ENCODE measurements at places on chromosomes 1 and 21.

DNA sequence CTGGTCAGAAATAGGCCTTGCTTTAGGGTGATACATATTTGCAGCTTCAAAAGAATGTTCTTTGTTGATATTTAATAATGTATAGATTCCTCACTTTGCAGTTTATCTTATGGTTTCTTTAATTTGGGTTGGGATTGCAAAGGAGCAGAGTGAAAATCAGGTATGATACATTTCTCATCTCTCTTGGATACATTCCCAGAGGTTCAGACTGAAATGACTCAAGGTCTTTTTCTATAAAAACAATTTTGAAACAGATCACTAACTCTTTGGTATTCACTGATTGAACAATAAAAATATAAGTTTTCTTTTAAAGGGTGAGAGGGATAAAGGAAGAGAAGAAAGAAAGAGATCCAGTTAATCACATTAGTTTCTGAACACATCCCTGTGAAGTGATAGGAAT, 606.5 kb upstream of the CAMK1G start:
- DNase-seq: no peak

DNA sequence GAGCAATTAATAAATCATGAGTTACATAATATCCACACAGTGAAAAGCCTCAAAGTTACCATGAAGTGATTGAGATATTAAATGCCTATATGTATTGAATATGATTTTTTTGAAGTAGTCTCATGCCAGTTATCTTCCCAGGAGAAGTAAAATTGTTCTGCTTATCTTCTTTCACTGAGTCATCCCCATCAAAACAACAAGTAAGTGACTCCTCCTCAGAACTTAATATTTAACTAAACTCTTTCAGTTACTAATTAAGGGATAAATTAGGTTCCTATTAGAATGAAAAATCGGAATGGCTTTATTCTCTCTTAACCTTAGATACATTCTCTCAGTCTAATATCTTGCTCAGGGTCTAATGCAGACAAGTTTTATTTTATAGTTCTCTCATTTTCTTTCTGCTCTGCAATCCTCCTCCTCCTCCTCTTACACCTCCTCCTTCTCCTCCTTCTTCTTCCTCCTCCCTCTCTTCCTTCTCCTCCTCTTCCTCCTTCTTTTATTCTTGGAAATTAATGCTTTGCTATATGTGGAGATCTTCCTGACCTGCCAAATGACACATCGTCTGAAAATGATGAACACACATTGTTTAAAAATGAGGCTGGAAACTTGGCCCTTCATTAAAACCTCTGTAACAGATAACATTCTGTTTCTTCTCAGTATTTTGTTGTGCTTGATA, 110.9 kb downstream of the RUNX1 start:
- no peak for DNase-seq

DNA sequence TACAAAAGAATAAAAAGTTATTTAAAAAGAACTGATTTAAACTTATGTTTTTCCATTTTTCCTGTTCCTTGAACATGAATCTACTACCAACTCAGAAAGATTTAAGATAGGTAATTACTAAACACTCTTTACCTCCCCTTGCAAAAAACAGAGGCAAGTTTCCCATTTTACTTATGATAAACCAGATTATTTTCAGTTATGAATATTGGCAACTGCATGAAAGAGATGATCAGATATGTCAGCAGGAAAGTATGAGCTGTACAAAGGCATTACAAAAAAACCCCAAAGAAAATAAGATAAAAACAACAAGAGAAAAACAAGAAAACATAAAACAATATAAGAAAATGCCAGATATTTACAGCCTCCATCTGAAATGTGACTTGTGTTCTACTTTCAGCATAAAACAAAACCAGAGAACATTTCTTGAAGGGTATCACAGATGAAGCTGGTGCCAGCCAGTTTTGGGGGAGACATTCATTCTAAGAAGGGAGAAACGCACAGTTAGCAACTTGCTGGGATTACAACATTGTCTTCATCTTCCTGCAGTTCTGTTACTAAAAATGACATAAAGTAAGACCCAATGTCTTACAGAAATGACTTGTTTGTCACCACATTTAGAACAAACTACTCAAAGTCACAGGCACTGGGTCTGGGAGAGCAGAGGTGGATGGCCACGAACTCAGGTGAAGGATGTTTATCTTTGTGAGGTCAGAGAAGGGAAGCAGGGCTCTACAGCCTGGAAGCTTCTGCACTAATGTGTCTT, 19.1 kb downstream of the ZC3H12A start:
- DNase-seq: no peak

- no peak for DNase-seq
These were observed 3.3 kb downstream of the ENSA start for GRCh38 chr1:150626150-150626549.

DNA sequence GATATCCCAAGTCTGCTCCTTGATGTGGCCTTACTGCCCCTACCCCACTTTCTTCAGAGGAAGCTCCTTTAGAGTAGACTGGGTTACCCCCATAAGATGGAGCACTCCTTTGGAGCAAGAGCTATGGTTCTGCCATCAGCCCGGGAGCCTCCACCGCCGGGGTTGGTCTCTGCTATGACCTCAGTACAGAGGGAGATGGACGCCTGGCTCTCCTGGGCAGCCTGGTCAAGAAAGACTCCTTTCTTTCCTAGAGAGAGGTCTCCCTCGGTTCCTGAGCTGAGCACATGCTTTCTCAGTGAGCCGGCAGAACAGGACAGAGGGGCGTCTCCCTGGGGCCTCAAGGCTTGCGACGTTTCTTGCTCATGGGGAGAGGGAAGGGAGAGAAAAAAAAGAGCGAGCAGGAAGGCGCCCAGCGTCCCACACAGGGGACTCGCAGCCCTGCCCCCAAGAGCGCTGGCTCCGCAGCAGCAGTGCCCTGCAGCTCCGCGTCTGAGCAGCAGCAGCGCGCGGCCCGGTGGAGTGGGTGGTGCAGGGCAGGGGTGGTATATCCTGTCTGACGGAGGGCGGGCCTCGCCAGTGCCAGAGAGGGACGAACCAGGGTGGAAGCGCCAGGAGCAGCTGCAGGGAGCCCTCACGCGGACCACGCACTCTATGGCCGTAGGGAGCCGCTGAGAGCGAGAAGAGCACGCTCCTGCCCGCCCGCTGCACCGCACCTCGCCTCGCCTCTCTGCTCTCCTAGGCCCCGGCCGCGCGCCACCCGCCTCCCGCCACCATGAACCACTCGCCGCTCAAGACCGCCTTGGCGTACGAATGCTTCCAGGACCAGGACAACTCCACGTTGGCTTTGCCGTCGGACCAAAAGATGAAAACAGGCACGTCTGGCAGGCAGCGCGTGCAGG, at the start of gene PKP1:
Gene PKP1, plus strand, starts transcription at position 576 of the 899 bp plus-strand sequence. Its CDS starts 197 bp downstream, at position 773.
- DNase-seq: no peak

DNA sequence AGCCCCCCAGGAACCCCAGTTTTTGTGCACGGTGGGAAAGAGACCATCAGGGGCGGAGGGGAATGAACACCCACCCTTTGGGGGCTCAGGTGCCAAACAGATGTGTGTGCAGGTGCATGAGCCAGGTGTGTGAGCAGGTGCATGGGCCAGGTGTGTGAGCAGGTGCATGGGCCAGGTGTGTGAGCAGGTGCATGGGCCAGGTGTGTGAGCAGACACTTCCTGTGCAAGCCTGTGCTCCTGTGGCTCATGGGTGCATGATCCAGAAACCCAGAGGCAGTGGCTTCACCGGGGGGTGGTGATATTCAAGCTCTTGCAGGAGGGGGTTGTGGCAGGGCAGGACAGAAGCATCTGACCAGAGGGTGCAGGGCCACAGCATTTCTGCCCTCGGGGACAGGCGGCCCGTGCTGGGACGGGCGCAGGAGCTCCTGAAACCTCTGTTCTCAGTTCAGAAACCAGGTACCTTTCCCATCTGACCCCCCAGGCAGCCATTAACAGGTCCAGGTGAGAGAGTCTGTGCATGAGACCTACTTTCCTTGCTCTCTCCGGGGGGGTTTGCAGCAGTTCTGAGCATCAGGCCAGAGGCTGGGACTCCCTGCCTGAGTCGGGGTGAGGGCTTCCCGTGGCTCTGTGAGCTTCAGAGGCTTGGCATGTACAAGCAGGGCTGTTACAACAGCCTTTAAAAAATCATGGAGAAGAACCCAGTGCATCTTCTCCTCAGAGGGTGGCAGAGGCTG, 29.1 kb downstream of the COL18A1 start:
- DNase-seq: no peak

GRCh38 chr1:214213136-214213535, 67.8 kb upstream of the SMYD2 start:
- no peak for DNase-seq

DNA sequence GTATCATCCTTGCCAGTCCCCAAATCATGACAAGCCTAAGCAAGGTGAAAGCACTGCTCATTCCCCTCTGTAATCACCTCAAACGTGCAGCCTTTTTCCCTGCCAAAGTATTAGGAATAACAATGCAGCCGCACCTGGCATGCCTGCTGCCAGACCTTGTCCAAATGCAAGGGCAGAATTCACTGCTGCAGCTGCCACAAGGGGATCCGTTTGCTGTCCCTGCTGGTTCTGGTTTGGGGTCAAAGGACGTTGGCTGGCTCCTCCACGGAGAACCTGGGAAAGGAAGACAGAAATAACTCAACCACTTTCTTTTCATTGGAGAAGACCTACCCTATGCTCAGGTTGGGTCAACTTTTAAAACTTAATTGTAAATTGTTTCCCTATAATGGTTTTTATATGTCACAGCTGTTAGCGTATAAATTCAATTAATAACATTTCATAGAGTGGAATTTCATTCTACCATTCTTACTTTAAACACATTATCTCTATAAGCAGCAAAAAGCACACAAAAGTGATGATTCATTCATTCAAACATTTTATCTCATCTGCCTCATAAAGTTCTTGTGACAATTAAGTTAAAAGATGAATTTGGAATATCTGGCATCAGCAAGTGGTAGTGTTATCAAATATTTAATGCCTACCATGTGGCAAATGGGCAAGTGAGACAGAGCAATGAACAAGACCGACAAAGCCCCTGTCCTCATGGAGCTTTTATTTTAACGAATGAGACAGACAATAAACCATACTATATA, 59.8 kb upstream of the SDC3 start:
- DNase-seq: no peak

DNA sequence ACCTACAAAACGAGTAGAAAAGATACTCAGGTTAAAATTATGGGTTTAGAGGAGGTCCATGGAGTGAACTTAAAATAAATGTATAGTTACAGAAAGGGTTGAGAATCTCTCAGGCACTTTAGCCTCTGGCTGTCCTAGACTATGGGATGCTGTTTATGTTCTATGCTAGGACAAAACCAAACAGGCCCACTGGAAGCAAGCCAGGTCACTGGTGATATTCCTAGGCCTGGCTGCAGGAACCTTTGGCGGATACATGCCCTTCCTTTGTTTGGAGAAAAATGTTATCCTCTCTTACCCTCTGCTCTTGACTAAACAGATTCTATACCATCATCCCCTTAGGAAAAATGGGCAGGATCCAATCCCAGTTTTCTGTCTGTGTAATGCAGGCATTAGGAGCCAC, 90.7 kb upstream of the DUSP10 start:
- no peak for DNase-seq

GRCh38 chr1:24912376-24913273, 17.5 kb downstream of the RUNX3 start:
- no peak for DNase-seq

- no peak for DNase-seq
These were observed 15.5 kb downstream of the PPP1R15B start for GRCh38 chr1:204396015-204396583.

- DNase-seq: no peak
These were observed 211.8 kb downstream of the TOMM20 start for GRCh38 chr1:234916840-234917239.

- no peak for DNase-seq
These were observed 3.5 kb upstream of the GNG12 start for GRCh38 chr1:67836769-67837168.
